ENCODE measurements at places on chromosomes 1 and 21.

DNA sequence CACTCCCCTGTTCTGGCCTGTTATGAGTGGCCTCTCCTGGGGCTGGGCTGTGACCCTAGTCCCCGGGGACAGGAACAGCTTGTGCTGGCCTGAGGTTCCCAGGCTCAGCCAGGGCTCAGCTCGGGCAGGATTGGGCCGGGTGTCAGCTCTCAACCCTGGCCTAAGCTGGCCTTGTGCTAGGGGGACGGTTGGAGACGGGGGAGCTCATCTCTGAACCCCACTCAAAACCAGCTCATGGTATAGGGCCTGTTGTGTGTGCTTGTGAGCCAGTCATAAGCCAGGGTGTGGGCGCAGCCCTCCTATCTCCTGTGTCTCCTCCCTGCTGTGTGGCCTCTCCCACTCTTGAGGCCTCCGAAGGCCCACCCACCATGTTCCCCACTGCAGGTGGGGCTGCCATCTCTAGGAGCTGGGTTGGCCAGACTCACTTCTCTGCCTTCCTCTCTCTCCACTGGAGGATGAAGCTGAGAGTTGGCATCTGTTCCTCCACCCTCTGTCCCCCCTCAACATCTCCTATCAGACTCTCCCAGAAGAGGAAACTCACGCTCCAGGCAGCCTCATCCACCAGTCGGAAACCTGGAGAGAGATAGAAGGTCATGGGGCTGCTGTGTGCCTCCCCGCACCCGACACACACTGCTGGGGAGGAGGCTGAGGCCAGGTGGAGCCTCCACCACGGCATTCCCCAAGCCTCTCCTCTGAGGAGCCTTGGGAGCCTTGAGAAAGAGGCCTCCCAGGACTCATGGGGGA, 1.4 kb downstream of the PEAR1 start:
- peak; percentile 73 for DNase-seq

GRCh38 chr1:55447488-55447887, 232.3 kb upstream of the USP24 start:
- no peak for DNase-seq

DNA sequence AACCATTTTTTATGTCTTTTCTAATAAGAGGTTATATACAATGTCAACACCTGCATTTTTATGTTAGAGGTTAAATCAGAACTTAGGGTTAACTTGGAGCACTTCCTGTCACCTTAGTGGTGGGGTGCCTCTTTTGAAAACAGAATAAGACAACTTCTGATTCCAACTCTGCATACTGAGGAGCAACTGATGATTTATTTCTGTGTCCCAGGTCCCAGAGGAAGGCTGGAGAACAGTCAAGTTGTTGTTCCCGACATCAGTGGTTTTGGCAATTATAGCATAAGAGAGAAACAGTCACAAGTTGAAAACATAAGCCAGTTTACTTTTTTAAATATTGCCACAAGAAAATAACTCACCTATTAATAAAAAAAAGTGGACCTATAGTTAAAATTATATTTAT, 871.0 kb upstream of the ADAMTS5 start:
- no peak for DNase-seq

- peak; percentile 98 for DNase-seq
Observed at GRCh38 chr1:152036267-152037216, at the start of gene S100A11. Gene S100A11, minus strand, starts transcription at chr1:152037004. Its CDS starts 89 bp downstream, at chr1:152036915.

GRCh38 chr21:25640202-25640942, 1.3 kb downstream of the JAM2 start:
- peak; percentile 70 for DNase-seq

- DNase-seq: no peak
Observed at GRCh38 chr1:18668046-18668445, 37.4 kb downstream of the PAX7 start.

DNA sequence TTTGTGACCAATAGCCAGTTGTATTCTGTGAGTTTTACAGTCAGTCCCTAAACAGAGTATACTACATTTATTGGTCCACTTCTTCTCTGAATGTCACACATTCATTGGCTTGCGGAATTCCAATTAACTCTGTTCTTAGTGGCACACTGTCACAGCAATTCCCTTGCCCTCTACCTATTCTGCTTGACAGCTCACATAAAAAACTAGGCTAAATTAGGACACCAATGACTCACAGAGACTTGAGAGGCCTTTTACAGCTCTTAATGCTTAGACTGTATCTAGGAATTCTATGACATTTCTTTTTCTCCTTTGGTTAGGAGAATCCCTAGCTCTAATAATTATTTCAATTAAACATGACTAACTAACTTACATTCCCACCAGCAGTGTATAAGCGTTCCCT, 104.1 kb downstream of the NEGR1 start:
- no peak for DNase-seq

Measured in Right ventricle myocardium inferior (tissue), 1 donor.